Stimulated activated CD4-positive, alpha-beta T cell treated with anti-CD3 and anti-CD28 coated beads, Interleukin-1b, Interleukin-23, amount 100 ng/mL, for 1 hour (primary cell): ENCODE measurements at places on chromosomes 2 and 18.

- DNase-seq = no peak
Observed at GRCh38 chr2:201414099-201415023, 36.9 kb downstream of the TRAK2 start.

DNA sequence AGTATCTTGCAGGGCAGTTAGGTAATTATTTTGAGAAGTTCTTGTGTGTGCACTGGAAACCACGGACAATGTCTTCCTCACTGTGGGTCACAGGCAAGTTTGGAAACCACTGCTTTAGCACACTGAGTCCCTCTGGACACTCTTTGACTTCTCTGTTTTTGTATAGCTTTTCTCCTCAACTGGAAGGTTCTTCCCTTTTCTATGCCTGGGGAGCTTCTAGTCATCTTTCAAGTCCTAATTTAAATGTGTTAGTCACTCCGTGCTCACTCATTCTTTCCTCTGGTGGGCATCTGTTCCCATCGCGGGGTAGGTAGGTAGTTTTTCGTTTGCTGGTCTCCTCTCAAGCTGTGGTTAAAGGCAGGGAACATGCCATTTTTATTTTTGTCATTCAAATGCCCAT lies 32.1 kb downstream of the E2F6 start:
- no peak for DNase-seq

DNA sequence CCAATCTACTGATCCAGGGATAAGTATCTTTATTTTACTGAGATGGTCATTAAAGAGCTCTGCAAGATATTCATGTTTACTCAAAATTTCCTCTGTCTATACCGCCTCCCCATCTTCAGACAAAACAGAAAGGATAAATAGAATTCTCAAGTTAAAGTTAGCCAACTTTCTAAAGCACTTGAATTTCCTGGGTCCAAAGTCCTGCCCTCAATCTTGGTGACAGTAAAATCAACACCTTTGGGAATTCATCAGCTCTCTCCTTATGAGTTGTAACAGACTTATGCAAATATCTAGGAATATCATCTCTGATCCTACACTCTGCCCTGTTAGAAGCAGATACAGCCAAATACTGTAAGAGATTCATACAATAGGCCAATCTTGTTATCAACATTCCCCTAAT lies 122.5 kb upstream of the HAAO start:
- no peak for DNase-seq

GRCh38 chr2:184452907-184453306 lies 145.4 kb upstream of the ZNF804A start:
- no peak for DNase-seq

DNA sequence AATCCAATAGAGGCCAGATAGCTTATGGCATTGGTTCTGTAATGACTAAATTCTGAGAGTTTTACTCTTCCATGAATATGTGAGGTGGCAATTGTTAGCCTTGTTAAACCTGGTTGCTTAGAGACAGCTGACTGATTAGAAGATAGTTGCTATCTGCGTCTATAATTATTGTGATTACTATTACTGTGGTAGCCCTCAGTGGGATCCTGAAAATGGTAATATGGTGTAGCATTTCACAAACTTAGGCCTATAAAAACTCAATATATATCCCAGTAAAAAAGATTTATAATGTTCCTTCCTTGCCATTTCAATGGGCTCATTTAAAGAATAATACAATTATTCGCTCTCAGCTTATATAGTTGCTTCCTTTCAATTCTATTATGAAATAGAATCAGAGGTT lies 405.8 kb upstream of the CDH2 start:
- no peak for DNase-seq

DNA sequence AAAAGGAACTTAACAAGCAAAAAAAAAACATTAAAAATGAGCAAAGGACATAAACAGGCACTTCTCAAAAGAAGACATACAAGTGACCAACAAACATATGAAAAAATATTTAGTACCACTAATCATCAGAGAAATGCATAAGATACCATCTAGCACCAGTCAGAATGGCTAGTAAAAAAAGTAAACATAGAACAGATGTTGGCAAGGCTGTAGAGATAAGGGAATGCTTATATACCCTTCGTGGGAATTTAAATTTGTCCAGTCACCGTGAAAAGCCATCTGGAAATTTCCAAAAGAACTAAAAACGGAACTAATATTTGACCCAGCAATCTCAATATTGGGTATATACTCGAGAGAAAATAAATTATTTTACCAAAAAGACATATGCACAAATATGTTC lies 1751.3 kb upstream of the LRRTM1 start:
- DNase-seq = no peak

- no peak for DNase-seq
Observed at GRCh38 chr2:170514140-170514539, 201.0 kb upstream of the SP5 start.

- no peak for DNase-seq
Observed at GRCh38 chr2:54899576-54900200, 150.6 kb downstream of the RTN4 start.

GRCh38 chr2:231191896-231192872 lies 6.2 kb upstream of the ARMC9 start:
- DNase-seq = no peak

DNA sequence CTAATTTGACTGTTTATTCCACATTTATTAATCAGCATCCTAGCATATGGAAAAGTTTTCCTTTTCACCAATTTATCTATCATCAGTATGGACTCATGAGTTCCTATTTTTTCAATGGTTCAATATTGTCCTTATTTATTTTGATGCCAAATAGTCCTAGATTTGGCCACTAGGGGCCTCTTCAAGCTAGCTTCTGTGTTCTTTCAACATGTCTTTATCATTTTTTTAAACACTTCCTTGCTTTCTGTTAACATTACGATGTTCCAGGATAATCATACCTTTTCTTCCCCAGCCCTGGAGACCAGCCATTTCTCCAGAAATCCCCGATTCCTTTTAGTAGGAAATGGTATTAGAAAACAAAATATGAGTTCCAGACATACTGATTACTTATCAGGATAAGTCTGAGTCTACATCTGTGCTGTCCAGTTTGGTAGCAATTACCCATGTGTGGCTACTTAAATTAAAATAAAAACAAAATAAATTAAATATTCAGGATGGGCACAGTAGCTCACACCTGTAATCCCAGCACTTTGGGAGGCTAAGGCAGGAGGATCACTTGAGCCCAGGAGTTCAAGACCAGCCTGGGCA lies 70.6 kb downstream of the RPE start:
- no peak for DNase-seq

DNA sequence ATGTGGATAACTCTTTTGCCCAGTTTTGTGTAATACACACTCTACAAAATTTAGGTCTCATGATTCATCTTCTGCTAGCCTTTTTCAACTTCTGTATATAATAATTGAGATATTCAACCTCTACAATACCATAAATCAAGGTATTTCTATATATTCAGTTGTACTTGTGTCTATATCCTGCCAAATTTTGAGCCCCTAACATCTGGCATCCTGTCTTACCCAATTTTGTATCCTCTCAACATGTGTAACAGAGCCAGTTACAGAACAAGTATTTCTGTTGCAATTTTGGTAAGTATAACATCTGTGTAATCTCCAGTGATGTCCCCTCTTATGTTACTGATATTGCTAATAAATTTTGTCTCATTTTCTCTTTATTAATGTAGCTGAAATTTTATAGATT lies 145.8 kb downstream of the TRIB2 start:
- DNase-seq = no peak

DNA sequence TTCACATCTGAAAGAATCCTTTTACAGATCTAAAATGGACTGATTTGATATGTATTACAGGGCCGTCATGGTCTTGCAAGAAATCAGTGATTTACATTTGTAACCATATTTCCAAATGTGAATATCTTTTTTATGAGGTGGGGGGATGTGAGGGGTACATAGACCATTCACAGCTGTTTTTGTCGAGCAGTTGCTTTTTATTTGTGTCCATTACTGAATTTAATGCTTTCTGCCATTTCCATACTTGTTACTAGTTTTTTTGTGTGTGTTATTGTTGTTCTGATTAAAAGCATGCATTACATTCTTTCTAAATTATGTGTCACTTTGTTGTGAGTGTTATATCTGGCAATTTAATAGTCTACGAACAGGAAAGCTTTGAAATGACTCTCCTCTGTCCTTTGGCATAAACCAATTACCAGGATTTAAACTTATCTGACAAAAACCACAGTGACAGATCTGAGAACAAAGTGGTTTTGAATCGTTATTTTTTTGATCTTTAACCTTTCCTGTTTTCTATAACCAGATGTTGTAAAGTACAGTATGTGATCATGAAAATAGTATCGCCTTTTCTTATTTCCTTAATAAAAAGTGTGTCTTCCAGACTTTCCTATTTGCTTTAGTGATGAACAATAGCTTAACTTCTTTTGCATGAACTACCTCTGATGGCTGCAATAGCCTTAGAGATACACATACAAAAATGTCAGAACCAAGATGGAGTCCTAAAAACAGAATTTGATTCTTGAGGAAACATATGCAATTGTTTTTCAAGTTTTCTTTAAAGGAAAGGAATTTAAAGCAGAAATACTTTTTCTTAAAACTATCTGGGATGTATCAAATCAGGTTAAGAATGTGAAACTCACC lies 354.2 kb upstream of the ACVR2A start:
- DNase-seq = no peak

DNA sequence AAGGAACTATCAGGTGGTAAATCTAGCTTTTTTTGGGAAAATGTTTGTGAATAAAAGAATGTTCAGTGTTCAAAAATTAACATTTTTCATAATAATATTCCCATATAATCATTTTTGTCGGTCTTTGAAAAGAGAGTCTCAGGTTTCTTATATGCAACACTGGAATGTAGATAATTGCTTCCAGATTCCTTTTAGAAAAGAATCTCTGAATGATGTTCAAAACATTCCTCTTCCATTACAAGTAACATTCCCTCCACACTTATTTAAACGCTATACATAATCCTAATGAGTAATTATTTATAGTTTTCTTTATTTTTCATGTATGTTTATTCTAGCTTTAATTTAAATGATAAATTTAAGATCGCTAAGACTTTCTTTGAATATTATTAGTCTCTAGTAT lies 7.0 kb downstream of the ZSWIM2 start:
- no peak for DNase-seq

- no peak for DNase-seq
Observed at GRCh38 chr18:56743115-56743514, 92.0 kb downstream of the WDR7 start.

DNA sequence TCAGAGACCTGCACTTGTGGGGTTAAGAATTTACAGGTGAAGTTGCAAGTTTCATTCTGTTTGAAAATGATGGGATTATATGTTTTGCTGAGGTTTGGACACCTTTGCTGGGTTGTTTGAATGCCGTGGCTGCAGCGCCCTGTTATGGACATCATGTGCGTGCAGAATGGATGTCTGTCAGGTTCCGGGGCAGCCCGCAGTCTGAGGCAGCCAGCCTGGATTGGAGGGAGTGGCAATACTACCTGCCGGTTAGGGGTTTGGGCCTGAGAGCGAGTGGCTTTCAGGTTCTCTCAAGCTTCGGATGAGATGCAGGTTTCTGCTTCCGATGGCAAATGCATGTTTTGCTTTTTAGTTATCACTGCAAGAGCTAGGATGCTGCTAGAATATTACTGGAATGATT lies 1.1 kb downstream of the CASP8 start:
- no peak for DNase-seq

DNA sequence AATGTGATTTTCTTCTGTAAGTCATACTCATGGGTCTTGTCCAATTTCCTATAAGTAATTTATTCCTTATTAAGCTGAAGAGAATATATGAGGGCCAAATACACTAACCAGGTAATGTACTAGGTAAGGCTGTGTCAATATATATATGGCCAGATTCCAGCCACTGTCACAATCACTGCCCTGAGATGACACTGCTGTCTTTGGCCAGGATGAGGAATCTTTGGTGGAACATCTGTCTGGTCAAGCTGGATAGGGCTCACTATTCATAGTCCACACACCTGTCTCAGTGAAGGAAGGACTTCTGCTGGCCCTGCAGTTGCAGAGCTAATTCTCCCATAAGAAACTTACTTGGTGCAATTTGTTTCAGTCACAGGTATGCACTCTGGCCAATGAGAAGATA lies 11.3 kb downstream of the MSTN start:
- DNase-seq = no peak

DNA sequence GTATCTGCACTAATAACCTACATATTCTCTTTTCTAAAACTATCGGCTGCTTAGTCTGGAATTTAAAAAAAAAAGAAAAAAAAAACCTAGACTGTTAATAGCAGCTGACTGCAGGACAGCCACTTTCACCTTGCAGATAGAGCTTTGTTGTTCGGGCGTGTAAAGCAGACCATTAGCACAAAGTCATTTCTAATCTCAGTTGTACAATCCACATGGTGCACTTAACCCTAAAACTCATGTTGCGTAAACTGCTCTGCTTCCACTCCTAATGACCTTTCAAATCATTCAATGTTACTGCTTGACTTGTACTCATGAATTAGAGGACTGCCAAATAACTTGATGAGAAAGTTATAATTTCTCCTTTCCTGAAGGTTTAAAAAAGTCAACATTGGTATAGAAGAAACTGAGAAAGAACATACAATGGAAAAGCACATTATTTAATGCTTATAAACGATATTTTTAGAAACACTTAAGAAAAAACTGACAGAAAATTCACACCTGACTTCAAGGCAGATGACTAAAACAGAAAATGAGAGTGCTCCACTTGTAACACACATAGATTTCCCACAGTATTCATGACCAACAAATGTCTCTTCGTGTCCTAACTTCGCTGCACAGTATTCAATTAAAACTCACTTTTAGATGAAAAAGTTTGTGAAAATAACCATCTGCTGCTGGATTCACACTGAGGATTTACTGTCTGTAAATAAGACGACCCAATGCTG lies 2.6 kb downstream of the CDH2 start:
- DNase-seq = no peak

- no peak for DNase-seq
Observed at GRCh38 chr2:199751492-199752120, 99.4 kb downstream of the FTCDNL1 start.
